ENCODE measurements at places on chromosomes 3 and 15.

- H3K27me3 ChIP-seq: no peaks in the 10 kb centered on the region
- DNase-seq: no peak
- H3K4me1 ChIP-seq: no peaks in the 10 kb centered on the region
- no peak overlapping the region for H3K27ac ChIP-seq
These were observed 480.9 kb downstream of the ROBO1 start for GRCh38 chr3:79286882-79287281.

GRCh38 chr15:76258460-76258859, 52.8 kb downstream of the ETFA start:
- H3K36me3 ChIP-seq: peaks cover 51% of the 10 kb centered on the region
- H3K27ac ChIP-seq: no peak overlapping the region
- H3K4me3 ChIP-seq: no peak overlapping the region
- H3K4me1 ChIP-seq: peaks cover 12% of the 10 kb centered on the region
- DNase-seq: no peak
- H3K27me3 ChIP-seq: no peaks in the 10 kb centered on the region

GRCh38 chr3:46395766-46396530, 10.9 kb downstream of the CCR5AS start:
- H3K4me1 ChIP-seq: peaks cover 11% of the 10 kb centered on the region
- no peak for DNase-seq
- H3K27me3 ChIP-seq: peaks cover 32% of the 10 kb centered on the region
- no peaks in the 10 kb centered on the region for H3K36me3 ChIP-seq
- no peak overlapping the region for H3K27ac ChIP-seq

DNA sequence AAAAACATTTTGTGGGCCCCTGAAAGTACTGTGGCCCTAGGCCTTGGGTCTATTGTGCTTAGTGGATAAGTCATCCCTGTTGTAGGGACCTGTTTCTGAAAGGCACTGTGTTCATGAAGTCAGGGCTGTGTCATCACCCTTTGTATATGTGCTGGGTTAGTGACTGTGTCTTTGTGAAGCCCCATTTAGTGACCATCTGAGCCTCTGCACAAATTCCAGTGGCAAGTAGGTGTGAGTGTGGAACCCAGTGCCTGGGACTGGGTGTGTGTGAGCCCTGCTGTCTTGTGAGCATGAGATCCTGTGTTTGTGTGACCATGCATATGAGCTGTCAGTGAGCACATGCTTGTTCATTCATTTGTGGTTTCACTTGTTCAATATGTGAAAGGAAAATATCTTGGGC, 1.2 kb upstream of the HYAL1 start:
- no peak overlapping the region for H3K27ac ChIP-seq
- H3K4me3 ChIP-seq: no peak overlapping the region
- H3K4me1 ChIP-seq: peaks cover 18% of the 10 kb centered on the region
- H3K36me3 ChIP-seq: peaks cover 1% of the 10 kb centered on the region

DNA sequence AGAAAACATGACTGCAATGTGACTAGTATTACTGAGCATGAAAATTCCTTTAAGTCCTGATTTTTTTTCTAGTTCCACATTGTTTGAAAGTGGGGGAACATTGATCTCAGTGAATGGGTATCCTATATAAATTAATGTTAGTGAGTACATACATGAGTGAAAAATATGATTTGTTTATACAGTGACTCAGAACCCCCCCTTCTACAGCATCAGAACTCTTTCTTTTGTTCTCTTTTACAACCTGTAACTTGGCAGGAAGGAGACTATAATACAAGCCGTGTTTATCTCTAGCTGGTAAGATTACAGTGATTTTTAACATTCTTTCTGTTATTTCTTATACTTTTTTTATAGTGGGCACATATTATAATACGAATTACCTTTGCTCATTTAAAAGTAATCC, 384.7 kb downstream of the PDCD6IP start:
- no peak for DNase-seq
- no peak overlapping the region for H3K4me3 ChIP-seq
- peaks cover 10% of the 10 kb centered on the region for H3K27me3 ChIP-seq
- no peaks in the 10 kb centered on the region for H3K36me3 ChIP-seq
- H3K27ac ChIP-seq: no peak overlapping the region

- no peaks in the 10 kb centered on the region for H3K36me3 ChIP-seq
- no peak overlapping the region for H3K27ac ChIP-seq
- H3K4me3 ChIP-seq: no peak overlapping the region
- DNase-seq: no peak
- peaks cover 6% of the 10 kb centered on the region for H3K27me3 ChIP-seq
- no peaks in the 10 kb centered on the region for H3K4me1 ChIP-seq
These were observed 63.9 kb downstream of the CGNL1 start for GRCh38 chr15:57440167-57440566.

DNA sequence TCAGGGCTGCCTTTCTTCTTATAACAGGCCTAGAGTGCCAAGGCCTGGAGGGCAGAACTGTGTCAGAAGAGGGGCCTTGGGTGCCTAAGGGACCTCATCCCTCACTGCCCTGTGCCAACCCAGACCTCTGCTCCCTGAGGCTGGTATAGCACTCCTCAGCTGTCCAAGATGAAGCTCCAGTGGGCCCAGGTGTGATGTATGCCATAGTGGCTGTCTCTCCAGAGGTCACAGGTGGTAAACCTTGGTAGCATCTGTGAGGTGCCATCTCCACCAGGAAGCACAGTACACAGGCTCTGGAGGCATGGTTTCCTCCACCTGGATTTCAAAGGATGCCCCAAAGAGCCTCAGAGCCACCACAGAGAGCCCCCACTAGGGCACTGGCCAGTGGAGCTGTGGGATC, 12.3 kb upstream of the KLHL40 start:
- H3K4me1 ChIP-seq: no peaks in the 10 kb centered on the region
- no peak overlapping the region for H3K27ac ChIP-seq
- H3K4me3 ChIP-seq: no peak overlapping the region
- no peak for DNase-seq
- H3K27me3 ChIP-seq: peaks cover 21% of the 10 kb centered on the region

DNA sequence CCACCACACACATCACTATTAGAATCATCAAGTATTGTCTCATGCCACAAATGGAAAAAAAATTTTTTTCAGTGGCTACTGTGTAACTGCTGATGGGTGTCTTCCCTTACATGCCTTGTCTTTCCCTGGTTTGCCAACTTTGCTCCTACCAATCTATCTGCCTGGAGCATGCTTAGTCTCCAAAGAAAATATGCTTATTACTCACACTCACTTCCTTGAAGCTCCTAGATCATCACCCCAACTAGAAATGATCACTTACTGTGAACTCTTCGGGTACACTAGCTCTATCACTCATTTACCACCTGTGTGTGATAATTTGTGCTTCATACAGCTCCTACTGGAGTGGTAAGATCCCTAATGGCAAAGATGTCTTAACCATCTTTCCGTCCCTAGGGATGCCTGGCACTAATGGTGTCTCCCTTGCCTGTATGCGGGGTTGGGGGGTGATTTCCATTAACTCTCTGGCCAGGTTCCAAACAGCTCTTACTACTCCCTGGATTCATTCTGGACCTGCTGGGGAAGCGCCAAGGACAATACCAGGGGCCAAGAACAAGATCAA, 799 bp downstream of the VPS33B start:
- H3K4me3 ChIP-seq: peak overlapping the region; percentile 89
- H3K27me3 ChIP-seq: no peaks in the 10 kb centered on the region
- H3K36me3 ChIP-seq: peaks cover 9% of the 10 kb centered on the region
- H3K4me1 ChIP-seq: peaks cover 47% of the 10 kb centered on the region
- H3K27ac ChIP-seq: peak overlapping the region; percentile 85

GRCh38 chr3:122055215-122055614, at the start of gene CD86:
Gene CD86 (plus strand): TSS chr3:122055362. CDS start chr3:122055490, 128 bp downstream.
- no peak for DNase-seq
- no peak within 1 kb of the TSS for H3K27ac ChIP-seq
- H3K4me1 ChIP-seq: no peaks in the 10 kb centered on the region
- no peaks in the 10 kb centered on the region for H3K36me3 ChIP-seq

DNA sequence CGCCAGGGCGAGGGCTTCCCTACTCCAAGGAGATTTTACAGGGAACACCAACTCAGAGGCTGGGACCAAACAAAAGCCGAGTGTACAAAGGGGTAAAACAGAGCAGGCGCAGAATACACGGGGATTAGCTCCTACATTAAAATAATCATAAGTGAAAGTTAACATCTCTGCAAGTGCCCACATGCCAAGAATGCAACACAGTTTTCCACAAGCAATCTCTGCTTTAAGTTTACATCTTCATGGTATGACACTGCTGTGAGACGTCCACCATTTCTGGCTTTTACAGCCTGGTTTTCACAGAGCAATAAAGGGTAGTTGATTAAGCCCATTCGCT, 500 bp upstream of the VGLL3 start:
- H3K36me3 ChIP-seq: no peaks in the 10 kb centered on the region
- no peak for DNase-seq
- H3K27me3 ChIP-seq: peaks cover 30% of the 10 kb centered on the region
- H3K27ac ChIP-seq: no peak overlapping the region
- H3K4me1 ChIP-seq: peaks cover 2% of the 10 kb centered on the region

DNA sequence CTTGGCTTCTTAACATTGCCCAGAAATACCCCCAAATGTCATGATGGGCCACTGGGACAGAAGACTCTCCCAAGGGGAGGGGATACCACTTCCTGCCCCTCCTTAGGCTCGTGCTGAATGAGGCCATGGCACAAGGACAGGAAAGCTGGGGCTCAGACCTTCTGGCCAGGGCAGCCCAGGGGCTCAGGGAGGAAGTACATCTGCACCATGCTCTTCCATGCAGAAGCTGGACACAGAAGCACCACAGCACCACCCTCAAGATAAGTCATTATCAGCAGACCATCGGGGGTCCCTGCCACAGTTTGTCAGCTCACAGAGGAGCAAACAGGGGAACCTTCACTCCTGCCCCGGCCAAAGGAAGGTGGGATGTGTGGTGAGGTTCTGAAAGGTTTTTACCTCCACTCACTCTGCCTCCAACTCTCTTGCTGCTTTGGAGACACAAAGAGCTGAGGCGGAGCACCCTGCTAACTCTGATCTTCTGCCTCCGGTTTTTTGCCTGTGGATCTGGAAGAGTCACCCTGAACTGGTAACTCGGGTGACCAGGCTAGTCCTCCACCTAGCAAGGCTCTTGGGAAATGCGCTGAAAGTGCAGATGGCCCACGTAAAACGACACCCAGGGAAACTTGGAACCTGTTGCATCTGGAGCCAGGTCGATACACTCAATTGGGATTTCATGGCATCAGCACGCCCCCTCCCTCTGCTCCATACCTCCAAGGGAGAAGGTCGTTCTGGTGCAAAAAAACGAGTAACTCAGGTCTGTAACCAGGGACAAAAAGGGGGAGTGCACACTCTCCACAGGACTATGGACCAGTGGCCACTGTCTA, 8.3 kb downstream of the BMF start:
- peaks cover 87% of the 10 kb centered on the region for H3K4me1 ChIP-seq
- no peaks in the 10 kb centered on the region for H3K27me3 ChIP-seq
- H3K36me3 ChIP-seq: peaks cover 41% of the 10 kb centered on the region
- H3K4me3 ChIP-seq: no peak overlapping the region

DNA sequence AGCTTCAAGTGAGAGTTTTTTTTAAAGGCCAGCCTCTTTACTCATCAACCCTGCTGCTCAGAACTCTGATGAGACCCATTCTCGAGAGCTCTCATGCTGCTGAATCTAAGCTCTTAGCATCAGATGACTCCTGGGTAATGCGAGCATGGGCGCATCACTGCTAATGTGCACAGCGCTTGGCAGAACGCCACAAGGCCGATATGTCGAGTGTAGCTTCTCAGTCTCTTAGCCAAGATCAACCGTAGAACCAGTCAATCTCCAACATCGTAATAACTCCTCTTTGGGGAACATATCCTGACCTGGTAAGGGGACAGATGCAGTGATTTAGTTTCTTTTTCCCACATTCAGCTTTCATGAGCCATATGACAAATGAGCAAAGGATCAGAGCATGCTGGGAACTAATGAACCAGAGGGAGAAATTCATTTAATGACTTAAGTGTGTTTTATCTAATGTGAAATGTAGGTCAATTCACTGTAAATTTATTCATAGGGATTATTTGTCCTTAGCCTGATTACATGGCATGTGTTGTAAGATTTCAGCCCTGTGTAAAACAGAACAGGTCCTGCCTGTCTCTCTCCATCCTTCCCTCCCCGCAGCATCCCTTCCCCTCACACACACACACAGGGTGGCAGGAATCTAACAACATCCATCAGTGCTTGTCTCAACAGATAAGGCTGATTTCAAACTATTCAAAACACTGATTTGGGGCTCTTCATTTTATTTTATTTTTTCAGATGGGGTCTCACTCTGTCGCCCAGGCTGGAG, 195.4 kb upstream of the C2CD4B start:
- no peak overlapping the region for H3K4me3 ChIP-seq
- DNase-seq: no peak
- peaks cover 11% of the 10 kb centered on the region for H3K27me3 ChIP-seq

DNA sequence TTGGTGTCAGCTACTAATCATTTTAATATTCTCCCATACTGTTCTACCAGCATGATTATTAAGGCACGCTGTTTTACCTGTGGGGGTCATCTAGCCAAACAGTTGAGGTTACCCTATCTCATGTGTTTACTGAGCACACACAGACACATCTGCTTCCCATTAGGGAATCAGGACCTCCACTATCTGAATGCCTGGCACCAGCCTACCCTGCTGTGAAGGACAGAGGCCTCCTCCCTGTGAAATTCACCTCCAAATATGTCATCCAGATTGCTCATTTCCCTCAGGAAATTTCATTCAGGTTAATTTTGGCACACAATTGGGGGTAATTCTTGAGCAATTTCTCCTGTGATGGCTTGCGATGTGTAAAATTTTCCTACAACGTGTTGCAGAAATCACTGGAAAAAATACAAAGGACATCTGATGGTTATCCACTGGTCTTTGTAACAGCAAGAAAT, 155.6 kb upstream of the NR2E3 start:
- H3K27me3 ChIP-seq: peaks cover 6% of the 10 kb centered on the region
- H3K4me3 ChIP-seq: no peak overlapping the region
- H3K36me3 ChIP-seq: no peaks in the 10 kb centered on the region
- no peaks in the 10 kb centered on the region for H3K4me1 ChIP-seq
- H3K27ac ChIP-seq: no peak overlapping the region

GRCh38 chr15:84783493-84784251, 33.5 kb upstream of the ALPK3 start:
- no peak for DNase-seq
- no peak overlapping the region for H3K27ac ChIP-seq

GRCh38 chr3:73669260-73669659, 44.5 kb upstream of the PDZRN3 start:
- no peak overlapping the region for H3K4me3 ChIP-seq
- no peak overlapping the region for H3K27ac ChIP-seq
- DNase-seq: no peak
- H3K27me3 ChIP-seq: no peaks in the 10 kb centered on the region
- no peaks in the 10 kb centered on the region for H3K36me3 ChIP-seq

Measured in activated naive CD4-positive, alpha-beta T cell treated with anti-CD3 and anti-CD28 coated beads, Interleukin-2, amount 10 ng/mL, durations not matched to agents 7 days and 5 days (primary cell).